Mammary epithelial cell (primary cell): ENCODE measurements at places on chromosomes 5 and 9.

DNA sequence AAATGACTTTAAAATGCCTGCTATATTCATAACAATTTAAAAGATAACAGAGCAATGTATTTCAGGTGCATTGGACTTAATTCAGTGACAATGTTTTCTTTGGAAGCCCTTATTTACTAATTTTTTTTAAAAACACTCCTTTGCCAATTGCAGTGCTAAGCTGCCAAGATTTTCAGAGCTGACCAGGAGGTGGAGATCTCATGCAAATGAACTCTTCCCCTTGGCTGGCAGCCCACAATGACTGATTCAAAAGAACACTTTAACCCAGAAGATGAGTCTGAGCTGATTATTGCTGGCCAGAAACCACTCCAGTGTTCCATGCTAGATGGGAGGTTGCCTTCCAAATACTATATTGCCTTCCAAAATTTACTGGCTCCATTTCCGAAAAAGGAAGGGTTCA is 128.3 kb upstream of the CCNH start:
- DNase-seq: peak; percentile 63

GRCh38 chr5:90824436-90824835 is 265.8 kb downstream of the ADGRV1 start:
- no peak for DNase-seq

DNA sequence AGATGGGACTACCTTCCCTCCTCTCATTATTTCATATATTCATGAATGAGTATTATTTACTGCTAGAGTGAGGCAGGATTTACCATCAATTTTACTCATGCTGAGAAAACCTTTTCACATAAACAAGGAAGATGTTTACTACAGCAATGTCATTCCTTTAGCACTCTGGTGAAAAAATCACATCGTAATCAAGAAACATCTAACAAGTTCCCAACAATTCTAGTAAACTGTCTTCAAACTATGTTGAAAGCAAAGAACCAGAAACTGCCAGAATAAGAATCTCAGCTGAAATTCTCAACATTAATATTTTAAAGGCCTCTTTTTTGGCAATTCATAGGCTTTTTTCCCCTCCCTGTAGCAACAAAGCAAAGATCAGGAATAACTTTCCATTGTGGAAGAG is 28.2 kb downstream of the AUH start:
- no peak for DNase-seq

- no peak for DNase-seq
These were observed 744.6 kb downstream of the BRINP1 start for GRCh38 chr9:118624608-118625007.

- DNase-seq: no peak
These were observed 6.9 kb upstream of the GLIS3 start for GRCh38 chr9:4306777-4307121.

- no peak for DNase-seq
These were observed 152.4 kb downstream of the ALDH1A1 start for GRCh38 chr9:72800328-72800994.

- no peak for DNase-seq
These were observed 168.6 kb downstream of the MPDZ start for GRCh38 chr9:13110766-13111417.

DNA sequence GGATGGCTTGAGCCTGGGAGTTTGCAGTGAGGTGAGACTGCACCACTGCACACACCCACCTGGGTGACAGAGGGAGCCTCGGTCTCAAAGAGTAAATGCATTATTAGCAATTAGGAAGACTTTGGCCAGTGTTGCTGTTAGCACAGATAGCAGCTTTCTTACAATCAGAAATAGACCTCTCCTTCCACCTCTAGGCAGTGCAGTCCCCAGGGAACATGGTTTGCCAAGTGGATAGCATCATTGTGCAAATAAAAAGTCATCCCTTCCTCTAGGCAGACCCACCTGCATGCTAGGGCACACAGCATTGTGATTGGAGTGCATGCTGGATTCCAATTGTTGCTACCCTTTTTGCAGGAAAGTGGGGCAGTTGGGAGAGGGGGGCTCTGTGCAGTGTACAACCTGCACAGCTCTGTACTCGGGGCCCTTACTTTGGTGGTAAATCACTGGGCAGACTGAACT is 77.9 kb upstream of the KLF9 start:
- no peak for DNase-seq

GRCh38 chr9:25225938-25226760 is 452.1 kb downstream of the TUSC1 start:
- DNase-seq: no peak

- peak; percentile 45 for DNase-seq
These were observed 25.7 kb upstream of the IL9 start for GRCh38 chr5:135921388-135921787.

- no peak for DNase-seq
These were observed 53.5 kb downstream of the SLC27A6 start for GRCh38 chr5:129018837-129019236.

DNA sequence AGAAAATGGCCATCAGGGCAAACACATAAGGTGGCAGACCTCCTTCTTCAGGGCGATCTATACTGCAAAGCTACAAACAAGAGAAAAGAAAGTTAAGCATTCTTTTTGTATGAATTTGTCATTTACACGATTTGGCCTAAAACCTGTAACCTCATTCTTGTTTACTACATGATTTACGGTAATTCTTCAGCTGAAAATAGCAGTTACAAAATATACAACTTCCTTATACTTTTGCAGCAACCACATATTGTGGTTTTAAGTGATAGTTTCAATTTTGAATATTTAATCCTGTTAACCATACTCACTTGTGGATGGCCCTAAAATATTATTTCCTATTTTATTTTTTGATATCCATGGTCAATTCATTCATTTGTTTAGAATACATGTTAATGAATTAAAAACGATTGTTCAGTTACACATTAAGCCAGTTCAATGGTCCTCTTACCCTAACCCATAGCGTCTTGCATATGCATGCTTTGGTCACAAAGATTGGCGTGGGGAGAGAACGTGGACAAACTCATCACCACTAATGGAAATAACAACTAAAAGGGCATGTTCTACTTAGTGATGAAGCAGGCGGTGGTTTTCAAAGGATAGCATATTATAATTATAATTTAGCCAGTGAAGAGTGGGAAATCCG is 16.6 kb downstream of the TUT7 start:
- no peak for DNase-seq

GRCh38 chr5:81800797-81801196 is 49.9 kb upstream of the SSBP2 start:
- no peak for DNase-seq

GRCh38 chr9:5352637-5353248 is 13.1 kb upstream of the RLN1 start:
- no peak for DNase-seq

DNA sequence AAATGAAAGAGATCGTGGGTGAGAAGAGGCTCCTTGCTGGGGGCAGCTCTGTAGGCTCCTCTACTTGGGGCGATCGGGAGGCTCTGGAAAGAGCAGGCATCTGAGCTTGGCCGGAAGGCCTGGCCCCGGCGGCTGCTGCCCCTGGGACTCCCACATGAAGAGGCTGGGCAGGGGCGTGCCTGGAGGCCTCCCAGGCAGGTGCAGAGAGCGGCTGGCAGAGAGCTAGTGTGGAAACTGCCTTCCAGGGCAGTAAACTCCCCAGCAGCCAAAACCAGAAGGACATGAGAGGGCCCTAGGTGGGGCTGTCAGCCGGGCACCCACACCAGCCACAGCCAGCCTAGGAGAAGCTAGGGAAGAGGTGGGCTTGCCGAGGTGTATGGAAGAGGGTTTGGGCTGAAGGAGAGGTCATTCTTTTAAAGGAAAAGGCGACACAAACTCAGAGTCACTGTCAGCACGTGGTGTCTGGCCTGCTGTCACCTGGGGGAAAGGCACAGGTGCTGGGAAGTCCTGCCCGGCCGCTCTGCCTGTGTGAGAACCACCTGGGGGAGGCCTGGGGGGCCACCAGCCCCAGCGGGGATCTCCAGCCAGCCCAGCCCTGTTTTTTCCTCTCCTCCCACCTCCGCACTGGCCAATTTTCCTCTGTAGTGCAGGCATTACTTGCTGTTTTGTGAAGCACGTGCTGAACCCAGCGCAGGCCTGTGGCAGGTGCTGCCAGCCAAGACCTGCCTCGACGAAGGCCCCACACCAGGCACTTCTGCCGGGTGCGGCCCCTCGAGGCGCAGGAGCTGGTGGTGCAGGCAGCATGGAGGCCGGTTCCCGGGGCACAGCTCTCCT is 44.8 kb upstream of the EGFL7 start:
- DNase-seq: no peak

DNA sequence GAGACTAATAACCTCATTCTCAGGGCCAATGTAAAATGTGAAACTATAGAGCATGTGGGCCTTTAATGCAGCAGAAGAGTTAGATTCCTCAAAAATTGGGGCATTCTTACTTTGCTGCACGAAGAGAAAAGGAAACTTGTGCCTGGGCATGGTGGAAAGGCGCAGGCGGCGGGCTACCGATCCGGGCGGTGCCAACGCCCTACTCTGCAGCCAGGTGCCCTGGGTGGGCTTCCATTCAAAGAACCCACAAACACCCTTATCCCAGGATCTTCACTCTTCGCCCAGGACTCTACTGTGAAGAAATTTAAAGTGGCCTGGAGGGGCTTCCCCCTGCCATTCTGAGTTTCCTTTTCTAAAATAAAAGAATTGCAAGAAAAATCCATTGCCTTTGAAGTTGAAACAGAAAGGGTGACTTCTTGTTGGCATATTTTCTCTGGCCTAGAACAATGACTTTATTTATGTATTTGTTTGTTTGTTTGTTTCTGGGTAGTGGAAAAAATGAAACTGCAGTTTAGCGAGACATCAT is 124.9 kb downstream of the TMEM161B start:
- no peak for DNase-seq

- DNase-seq: peak; percentile 81
These were observed 4.2 kb upstream of the ENTPD8 start for GRCh38 chr9:137445275-137445807.

DNA sequence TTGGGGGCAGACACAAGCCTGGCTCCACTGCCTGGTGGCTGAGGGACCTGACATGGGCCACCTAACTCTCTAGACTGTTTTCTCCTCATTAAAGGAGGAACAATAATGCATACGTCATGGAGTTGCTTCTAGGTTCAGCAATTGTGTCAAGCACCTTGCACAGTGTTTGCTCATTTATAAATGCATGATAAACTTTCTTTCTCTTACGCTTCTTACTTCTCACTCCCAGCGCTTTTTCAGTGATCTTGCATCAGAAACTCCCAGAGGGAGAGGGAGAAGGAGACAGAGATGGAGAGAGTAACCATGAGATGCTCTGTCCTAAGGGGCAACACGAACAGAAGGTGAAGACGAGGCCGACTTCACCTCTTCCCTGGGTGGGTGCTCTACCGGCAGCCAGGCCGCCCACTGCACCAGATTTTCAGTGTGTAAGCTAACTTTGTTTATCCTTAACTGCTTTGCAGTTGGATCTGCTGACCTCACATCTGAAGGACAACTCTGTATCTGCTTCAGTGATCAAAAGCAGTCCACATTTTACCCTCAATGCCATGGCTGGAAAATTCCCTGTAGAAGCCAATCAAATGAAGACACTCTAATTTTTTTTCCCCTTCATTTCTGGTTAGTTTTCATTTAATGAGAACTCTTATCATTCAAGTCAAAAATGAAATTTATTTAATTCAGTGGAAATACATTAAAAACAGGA is 35.3 kb downstream of the MED27 start:
- DNase-seq: no peak

- DNase-seq: no peak
These were observed 11.3 kb upstream of the P4HA2 start for GRCh38 chr5:132238901-132239500.

GRCh38 chr9:34139477-34140146 is 13.1 kb upstream of the DCAF12 start:
- DNase-seq: peak; percentile 60

DNA sequence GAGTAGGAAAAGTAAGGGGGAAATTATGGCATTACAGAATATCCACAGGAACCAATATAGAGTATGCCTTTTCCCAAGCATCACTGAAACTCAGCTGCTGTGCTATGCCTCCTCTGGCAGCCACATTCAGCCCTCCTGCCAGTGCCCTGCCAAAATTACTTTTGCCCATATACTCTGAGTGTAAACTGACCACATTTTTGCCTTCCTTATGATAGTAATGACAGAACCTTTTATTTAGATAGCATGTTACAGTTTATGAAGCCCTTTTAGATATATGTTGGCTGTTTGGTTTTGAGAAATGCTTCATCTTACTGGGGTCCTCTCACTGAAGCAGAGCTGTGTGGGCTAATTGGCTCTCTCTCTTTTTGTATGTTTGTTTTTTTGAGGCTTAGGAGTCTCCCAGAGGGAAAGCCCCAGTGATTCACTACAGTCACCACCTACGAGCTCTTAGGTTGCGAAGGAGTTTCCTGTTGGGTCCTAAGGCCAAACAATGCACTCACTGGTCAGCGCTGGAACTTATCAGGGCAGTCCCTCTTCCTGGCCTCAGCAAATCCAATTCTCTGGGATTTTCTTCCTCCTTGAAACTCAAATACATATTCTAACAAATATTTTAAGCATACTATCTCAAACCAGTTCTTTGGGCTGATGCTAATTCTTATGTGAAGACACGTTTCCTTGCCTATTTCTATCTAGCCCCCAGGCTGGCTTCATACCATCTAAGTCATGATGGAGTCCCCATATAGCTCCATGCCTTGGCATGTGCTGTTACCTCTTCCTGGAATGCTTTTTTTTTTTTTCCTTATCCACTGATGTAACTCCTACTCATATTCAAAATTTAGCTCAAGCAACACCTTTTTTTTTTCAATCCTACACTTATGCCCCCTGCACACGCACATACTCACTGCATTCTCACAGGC is 3.7 kb downstream of the PHF24 start:
- DNase-seq: peak; percentile 87

- DNase-seq: peak; percentile 2
These were observed 360.1 kb upstream of the C9orf72 start for GRCh38 chr9:27933210-27934025.

DNA sequence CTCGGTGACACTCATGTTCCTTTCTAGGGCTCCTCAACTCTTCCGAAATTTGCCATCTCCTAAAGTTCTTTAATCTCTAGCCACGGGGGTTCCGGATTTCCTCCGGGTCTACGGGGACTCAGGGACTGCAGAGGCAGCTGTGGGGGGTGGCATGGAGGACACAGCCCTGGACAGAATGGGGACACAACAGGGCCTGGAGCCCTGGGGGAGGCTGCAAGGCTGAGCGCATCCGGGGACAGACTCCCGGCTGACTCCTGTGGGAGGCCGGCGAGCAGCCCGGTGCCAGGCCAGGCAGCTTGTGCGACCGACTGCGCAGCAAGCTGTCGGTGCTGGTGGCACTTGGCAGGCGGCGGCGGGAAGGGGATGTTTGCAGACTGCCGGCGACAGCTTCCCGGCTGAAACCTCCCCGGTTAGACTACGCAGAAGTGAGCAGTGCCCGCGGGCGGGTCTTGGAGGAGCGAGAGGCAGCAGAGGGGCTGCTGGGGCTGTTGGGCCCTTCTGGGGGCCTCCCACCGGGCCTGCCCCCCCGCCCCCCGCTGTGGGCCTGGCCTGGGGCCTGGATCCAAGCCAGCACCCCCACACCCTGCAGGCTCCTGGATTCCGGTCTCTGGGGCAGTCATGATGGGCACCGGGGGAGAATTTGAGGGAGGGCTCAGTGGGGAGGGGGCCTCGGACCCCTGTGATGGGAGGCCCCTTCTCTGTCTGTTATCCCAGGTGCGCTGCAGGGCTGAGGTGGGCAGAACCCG is 28.7 kb upstream of the UBAC1 start:
- no peak for DNase-seq

GRCh38 chr5:65434122-65434521 is 47.6 kb downstream of the ADAMTS6 start:
- no peak for DNase-seq
